ENCODE measurements at places on chromosomes 7 and 10.
A peak's percentile ranks its signal among the peaks of the same experiment; 100 is the strongest.

GRCh38 chr7:36103837-36104561 is 49.1 kb upstream of the EEPD1 start:
- no peak for DNase-seq

DNA sequence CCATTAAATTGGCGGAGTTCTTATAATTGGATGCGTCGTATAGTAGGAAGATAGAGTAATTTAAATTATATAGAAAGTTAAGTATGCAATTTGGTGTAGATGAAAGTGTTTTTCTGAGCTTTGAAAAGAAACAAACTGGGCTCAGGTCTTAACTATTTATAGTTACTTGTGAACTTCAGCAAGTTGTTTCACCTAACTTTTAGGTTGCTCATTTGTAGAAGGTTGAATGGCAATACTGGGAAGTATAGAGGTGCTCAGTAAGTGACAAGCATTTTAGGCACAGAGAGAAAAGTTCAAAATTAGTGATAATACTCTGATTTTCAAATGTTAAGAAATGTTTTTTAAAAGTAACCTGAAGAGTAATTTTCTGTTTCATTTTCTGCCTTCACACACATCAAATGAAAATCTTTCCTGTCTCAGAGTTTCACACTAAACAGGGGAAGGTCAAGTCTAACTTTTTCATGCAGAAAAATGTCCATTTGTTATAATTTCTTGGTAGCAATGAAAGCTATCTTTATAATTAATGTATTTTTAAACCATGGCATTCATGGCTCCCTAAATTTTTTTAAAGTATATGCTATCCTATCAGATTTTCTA is 146.5 kb downstream of the PHF14 start:
- no peak for DNase-seq

- no peak for DNase-seq
Measured at GRCh38 chr7:128939861-128940410, 2.2 kb downstream of the IRF5 start.

- DNase-seq = no peak
Measured at GRCh38 chr7:29854257-29854938, 48.1 kb downstream of the WIPF3 start.

- DNase-seq = no peak
Measured at GRCh38 chr10:25068152-25069058, 52.0 kb downstream of the THNSL1 start.

GRCh38 chr10:22611425-22612115 is 102.8 kb downstream of the PIP4K2A start:
- no peak for DNase-seq

DNA sequence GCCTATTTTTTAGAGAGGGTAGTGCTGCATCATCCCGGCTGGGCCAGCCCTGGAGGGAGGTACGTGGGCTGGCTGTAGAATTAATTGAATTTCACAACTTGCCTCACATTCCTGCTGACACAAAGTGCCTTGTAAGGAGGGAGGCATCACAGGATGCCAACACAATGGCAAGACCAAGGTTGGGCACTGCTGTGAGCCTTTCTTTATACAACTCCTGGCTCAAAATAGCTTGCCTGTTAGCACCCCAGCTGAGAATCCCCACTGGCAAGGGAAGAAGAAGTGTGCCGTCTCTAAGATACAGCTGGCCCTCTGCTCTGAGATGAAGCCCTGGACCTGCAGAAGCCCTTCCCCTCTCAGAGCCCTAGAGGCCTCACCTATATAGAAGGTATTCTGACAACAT is 873.9 kb downstream of the GRID1 start:
- no peak for DNase-seq

GRCh38 chr7:150514748-150515222 is at the start of gene GIMAP7:
TSS of gene GIMAP7 (plus strand) at chr7:150514872. CDS start at chr7:150519975, 5,103 bp downstream.
- DNase-seq = no peak

- DNase-seq = no peak
Measured at GRCh38 chr10:101848894-101849351, 5.3 kb upstream of the KCNIP2 start.

- no peak for DNase-seq
Measured at GRCh38 chr7:132124575-132124974, 451.7 kb downstream of the PLXNA4 start.

- peak; percentile 94 for DNase-seq
Measured at GRCh38 chr10:117167789-117168674, 29.3 kb upstream of the KCNK18 start.
